CD8-positive, alpha-beta memory T cell (primary cell): ENCODE measurements at places on chromosomes 1 and 21.

DNA sequence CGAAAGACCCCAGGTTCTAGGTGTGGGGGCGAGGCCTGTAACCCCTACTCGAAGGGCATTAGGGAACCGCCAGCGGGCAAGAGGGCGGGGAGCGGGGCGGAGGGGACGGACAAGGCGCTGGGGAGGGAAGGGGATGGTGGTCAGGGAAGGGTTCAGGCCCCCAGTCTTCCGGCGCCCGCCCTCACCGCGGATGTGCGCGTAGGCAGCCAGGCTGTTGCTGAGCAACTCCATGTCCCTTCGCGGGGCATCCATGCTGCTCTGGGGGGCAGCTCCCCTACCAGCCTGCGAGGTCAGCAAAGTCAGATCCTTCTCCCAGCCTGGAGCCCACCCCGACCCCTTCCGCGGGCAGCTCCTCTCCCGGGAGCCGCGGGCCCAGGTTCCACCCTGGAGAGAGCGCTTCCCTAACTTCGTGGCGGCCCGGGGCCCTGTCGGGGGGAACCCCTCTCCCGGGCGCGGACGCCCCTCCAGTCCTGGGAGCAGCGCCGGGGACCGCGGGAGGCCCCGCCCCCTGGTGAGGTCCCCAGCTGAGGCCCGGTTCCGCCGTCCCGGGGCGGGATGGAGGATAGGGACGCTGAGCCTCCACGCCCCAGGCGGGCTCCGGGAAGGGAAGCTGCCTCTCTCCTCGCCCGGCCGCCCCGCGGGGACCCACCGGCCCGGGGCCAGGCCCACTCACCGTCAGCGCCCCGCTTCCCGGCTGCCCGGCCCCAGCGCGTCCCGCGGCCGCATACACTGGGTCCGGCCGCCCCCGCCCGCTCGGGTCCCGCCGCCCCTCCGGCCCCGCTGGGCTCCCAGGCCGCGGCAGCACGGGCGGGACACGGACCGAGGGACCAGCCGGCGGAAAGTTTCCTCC, 434 bp downstream of the EVA1B start:
- DNase-seq = peak; percentile 64

- DNase-seq = no peak
Measured at GRCh38 chr1:40050863-40051262, 10.3 kb downstream of the CAP1 start.

GRCh38 chr1:247243524-247244137, 12.2 kb upstream of the VN1R5 start:
- no peak for DNase-seq

DNA sequence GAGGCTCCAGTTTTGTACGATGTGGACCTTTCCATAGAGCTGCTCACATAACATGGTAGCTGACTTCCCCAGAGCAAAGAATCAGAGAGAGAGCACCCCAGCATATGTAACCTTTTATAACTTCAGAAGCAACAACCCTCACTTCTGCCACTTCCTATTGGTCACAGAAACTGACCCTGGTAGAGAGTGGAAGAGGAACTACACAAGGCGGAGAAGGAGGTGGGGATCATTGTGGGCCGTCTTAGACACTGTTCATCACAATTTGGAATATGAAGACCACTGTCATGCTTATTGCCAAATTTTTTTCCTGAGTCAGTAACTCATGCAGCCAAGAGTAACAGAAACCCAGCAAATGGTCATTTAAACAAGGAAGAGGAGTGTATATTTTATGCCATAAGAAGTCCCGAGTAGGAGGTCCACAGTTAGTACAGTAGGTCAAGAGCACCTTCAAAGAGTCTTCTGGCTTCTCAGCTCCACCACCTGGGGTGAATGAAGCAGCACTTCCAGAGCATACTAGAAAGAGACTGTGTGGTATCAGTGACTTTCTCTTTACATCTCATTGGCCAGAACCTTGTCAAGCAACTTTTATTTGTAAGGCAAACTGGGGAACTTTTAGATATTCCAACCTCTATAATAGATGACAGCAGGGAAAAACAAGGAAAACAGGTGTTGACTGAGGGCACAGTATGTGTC, 71.8 kb downstream of the ODF2L start:
- no peak for DNase-seq

GRCh38 chr1:42806171-42806570, 10.8 kb upstream of the ERMAP start:
- no peak for DNase-seq

DNA sequence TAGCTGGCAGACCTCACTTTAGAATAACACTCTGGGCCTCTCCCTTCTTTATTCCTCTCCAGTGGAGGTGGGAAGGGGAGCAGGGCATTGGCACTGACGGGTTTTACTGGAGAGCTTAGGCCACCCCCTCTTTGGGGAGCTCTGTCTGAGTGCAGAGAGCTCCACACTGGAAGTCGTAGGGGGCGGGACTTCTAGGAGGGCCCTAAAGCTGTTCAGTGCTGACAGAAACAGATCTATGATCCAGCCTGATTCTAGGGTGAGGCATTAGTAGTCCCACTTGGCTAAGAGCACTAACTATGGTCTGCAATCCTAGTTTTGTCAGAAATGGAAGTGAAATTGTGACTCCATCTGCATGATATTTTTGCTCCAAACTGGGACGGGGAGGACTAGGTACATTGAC, 138.7 kb downstream of the MIS18A start:
- DNase-seq = no peak

DNA sequence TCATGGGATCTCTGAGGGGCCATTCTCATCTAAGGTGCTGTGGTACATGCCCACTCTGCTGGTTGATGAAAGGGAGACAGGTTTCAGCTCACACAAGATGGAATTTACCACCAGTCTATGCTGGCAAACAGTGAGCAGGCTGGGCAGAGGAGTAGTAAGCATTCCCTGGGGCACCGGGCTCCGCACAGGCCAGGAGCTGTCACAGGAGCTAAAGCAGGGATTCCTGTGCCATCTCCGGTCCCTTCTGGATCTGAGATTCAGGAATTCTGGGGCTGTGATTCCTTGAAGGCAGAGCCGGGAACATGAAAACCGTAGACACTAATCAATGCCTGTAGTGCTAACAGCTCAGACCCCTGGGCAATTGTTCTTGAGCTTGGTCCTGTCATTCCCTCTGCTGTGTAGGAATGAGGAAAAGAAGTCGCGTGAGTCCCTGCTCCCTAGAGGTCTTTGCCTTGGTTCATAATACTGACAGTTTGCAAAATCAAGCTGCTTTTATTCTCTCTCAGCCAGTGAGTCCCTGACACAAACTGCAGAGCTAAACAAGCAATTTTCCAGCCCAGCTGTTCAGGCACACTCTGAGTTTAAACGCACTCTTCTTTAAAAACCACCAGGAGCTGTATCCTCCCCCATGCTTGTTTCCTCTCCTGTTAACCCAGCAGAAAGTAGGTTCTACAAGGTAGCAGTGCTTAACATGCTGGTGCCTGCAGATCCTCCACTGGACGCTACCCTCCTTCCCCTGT, 52.5 kb downstream of the MDM4 start:
- no peak for DNase-seq
